ENCODE measurements at places on chromosomes 7 and 10.

- peak; percentile 73 for DNase-seq
Observed at GRCh38 chr7:93146472-93147141, 1.6 kb downstream of the SAMD9L start.

GRCh38 chr7:34762764-34763163 lies 104.7 kb downstream of the NPSR1 start:
- no peak for DNase-seq

DNA sequence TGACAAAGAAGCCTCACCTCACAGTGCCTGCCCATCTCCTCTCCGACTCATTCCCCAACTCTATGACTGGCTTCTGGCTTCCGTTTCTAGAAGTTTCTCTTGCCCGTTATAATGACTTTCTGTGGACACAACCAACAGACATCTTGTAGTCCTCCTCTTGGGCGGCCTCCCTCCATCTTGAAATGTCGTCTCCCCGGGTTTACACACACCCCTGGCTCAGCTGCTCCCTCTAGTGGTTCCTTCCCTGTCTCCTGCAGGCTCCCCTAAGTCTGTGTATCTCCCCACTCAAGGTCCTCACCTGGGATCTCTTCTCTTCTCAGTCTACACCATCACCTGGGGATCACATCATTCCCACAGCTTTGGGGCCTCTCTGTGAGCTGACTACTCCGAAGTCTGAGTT lies 123.4 kb upstream of the NEBL start:
- peak; percentile 67 for DNase-seq

- DNase-seq, result no peak
Observed at GRCh38 chr7:139252451-139252850, 21.4 kb downstream of the UBN2 start.

GRCh38 chr10:72088889-72089575 lies 681 bp upstream of the SPOCK2 start:
- peak; percentile 19 for DNase-seq

- DNase-seq, result no peak
Observed at GRCh38 chr7:144622745-144623144, 213.1 kb downstream of the TPK1 start.

DNA sequence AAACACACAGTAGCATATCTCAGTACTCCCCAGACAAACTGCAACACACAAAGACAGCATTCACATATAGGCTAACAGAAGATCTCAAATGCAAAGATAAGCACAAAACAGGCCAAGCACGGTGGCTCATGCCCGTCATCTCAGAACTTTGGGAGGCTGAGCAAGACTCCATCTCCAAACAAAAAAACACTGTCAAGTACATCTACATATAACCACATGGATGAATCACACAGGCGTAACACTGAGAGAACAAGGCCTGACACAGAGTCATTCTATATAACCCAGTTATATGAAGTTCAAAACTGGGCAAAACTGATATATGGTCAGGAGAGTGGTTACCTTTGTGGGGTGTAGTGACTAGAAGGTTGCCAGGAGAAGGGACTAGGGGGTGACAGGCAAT lies 506.4 kb downstream of the KCNMA1 start:
- no peak for DNase-seq

- DNase-seq, result no peak
Observed at GRCh38 chr10:130808686-130809085, 502.8 kb downstream of the TCERG1L start.

GRCh38 chr10:6770846-6771245 lies 190.8 kb upstream of the PRKCQ start:
- no peak for DNase-seq

GRCh38 chr7:108637049-108637621 lies 67.5 kb downstream of the DNAJB9 start:
- DNase-seq, result no peak

DNA sequence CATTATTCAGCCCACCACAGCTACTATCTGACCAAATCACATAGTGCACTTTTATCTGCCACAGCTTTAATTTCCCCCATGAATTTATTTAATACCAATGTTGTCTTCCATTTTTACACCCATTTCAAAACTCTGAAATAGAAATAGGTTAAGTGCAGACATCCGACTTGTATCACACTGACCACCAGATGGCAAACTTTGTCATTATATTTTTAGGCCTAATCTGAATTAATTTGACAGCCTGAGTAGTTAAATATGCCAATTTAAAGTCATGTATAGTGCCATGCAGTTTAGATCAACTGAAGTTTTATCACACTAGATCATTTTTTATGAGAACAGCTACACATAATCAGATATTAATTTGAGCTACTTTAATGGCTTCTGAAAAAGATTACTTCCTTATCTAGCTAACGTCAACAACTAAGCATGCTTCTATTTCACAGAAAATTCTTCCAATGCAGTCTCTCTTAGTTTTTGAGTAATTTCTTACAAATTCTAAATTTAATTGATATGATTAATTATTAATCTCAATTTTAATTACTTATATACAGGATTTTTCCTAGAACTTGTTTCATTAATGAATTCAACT lies 566.4 kb downstream of the GFRA1 start:
- DNase-seq, result peak; percentile 3

GRCh38 chr7:151146761-151147160 lies 20.7 kb downstream of the GBX1 start:
- no peak for DNase-seq

GRCh38 chr10:96287392-96288105 lies 16.2 kb upstream of the BLNK start:
- DNase-seq, result no peak

GRCh38 chr7:155164316-155164715 lies 94.2 kb downstream of the HTR5A start:
- DNase-seq, result no peak

DNA sequence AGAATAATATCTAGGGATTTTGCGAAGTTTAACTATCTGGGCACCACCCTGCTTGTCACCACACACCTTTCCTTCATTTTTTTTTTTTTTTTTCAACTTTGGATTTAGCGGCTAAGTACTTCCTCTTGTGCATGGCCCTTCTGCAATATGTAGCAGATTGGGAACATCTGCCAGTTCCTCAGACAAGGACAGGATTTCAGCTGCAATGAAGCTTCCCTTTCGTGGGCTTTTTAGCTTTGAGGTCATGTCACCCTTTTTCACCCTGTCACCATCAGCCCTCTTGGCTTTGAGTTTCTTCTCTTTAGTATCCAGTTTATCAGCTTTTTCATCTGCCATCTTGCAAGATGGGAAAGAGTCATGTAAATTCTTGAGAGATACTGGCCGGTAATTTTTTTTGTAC lies 81.6 kb upstream of the ETV1 start:
- no peak for DNase-seq

DNA sequence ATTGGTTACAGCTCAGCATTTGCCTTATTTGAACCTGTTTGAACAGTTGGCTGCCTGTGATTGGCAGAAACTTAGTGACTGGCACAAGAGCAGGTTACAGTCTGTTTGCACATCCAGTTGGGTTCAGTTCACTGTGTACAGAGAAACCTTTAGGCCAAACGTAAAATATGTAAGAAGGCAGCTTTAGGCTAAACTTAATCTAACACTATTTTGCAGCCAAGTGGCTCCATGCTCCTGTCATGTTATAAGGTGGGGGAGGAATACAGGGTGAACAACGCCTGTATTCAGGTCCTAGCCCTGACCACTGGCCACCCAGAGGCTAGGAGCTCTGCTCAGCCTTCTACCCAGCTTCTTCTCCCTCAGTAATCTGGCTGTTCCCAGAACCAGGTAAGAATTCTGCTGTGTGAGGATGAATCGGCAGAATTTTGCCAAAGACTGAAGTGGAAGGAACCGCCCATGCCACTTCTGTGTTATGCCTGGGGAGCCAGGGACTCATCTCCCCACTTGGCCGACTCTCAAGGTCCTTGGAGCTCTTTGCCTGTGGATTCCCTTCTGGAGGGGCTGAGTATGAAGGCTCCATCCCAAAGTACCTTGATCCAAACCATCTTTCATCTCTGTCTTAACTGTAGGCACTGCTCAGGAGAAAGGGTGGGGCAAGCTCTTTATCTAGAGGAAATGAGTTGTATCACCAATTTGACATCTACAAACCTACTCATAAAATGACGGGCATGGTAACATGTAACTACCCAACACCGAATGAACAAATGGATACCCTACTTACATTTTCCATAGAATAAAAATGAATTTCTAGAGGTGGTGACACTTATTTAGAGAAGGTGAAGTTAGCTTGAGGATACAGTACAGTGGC lies 164.4 kb upstream of the NAMPT start:
- DNase-seq, result peak; percentile 60

DNA sequence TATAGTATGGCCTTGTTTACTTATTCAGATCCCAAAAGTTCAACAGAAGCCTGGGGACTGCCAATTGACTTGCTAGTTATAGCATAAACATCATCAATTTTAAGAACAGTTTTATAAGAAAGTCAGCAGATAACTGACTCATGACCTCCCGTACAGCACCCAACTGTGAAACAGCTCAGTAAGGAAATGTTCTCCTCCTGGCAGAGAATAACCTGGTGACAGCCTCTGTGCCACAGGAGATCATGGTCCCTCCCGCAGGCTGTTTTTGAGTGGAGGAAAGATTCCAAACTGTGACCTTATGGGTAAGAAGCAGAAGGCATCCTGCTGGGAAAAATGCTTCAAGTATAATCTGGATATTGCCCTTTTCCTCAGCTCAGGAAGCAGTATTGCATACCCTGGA lies 182.5 kb downstream of the SEMA3D start:
- DNase-seq, result no peak

GRCh38 chr7:3393862-3394261 lies 92.8 kb downstream of the SDK1 start:
- no peak for DNase-seq

- no peak for DNase-seq
Observed at GRCh38 chr7:72313906-72314305, 98.2 kb downstream of the CALN1 start.

DNA sequence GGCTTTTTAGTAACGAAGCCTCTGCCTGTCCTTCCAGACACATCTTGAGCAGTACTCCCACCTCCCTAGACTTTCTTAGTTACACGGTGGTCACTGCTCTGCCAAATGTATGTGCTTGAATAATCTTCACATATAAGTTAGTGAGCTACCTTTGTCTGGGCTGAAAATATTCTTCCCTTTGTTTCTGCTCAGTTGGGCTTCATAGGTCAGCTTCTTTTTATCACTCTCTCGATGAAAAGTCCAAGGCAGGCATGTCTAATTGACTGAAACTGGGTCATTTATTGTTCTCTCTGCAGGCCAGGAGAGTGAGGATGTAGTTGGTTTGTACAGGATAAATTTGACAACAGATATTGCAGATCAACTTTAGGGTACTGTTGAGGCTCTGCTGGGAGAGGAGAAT lies 636.7 kb upstream of the IGFBP3 start:
- DNase-seq, result no peak

DNA sequence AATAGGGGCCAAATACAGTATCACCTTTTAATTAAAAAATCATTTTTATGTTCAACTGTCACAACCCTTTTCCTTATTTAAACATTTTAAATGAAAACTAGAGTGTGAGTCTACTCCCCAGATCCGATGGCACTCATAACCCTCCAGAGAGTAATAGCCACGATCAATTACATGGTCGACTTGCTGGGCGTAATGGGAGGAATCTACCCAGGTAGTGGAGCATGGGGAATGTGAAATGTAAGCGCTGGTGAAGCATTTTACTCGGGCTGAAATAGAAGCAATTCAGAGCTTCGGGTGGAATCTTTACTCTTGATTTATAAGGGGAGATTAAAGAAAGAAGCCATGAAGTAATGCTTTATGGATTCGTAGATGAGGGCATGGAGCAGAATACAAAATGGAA lies 321.9 kb downstream of the ACTR3B start:
- DNase-seq, result no peak

- no peak for DNase-seq
Observed at GRCh38 chr10:33137356-33138005, 179.5 kb upstream of the ITGB1 start.

DNA sequence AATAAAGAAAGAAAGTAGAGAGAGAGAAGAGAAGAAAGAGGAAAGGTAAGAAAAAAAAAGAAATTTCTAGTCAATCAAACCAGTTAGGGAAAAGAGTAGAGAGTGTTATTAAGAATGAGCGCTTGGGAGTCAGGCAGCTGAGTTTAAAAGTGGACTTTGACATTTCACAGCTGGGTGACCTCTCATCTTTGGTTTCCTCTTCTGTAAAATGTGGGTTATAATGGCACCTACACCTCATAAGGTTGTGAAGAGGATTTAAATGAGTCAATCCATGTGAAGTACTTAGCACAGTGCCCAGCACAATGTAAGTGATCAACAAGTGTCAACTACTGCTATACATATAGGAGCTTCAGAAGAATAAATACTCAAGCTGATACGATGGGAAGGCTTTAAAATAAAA lies 12.2 kb downstream of the HOXA1 start:
- no peak for DNase-seq

DNA sequence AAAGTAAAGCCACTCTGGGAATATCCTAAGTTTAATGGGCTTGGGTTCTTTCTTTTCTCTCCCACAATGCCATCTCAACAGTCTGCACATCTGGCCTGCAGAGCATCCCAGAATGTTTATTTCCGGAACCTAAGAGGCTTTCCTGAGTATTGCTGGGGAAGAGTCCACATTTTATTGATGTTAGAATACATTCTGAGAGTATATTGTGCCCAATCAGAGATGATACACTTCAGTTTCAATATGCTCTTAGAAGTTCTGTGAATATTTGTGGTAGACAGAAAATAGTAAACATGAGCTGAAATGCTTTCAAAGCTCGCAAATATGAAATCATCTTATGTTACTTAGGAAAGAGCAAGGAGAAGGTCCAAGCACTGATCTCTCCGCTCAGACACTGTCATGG lies 200.6 kb downstream of the TWIST1 start:
- no peak for DNase-seq

DNA sequence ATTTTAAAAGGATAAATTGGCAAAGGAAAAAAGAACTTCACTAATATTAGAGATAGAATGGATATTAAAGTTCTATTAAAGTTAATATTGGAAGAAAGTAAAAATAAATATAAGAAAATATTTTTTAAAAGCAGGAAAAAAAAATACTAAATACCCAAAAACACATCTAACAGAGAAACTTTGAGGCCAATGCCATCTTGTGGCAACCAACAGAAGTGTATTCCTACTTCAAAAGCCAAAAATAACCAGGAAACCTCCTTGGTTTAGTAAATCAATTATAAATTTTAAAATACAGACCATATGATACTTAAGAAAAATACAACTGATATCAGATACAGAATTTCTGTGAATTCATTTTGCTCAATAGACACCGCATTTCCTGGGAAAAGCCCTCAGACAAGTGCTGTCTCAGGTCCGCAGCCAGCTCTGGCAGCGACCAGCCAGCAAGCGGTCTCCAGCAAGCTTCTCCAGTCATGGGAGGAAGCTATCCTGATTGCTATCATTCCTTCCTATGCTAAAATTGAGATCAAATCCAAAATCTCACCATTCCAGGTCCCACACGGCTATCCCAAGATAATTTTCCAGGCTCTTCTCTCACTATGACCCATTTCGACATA lies 65.3 kb downstream of the LMBR1 start:
- peak; percentile 48 for DNase-seq

All from erythroblast (primary cell).